ENCODE measurements at places on chromosomes 5 and 9.

DNA sequence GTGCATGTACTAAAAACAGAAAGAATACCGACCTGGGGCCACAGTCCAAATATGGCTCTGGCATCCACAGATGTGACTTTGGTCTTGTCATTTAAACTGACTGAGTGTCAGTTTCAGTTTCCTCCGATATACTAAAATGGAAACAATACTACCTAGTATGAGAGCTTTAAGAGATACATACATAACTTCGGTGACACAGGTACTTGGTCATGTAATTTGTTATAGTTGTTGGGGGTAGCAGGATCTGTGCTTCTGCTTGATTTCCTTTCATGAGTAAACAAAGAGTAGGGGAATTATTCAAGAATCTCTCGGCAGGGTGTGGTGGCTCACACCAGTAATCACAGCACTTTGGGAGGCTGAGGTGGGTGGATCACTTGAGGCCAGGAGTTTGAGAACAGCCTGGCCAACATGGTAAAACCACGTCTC, 32.1 kb downstream of the MTMR12 start:
- no peak for DNase-seq

DNA sequence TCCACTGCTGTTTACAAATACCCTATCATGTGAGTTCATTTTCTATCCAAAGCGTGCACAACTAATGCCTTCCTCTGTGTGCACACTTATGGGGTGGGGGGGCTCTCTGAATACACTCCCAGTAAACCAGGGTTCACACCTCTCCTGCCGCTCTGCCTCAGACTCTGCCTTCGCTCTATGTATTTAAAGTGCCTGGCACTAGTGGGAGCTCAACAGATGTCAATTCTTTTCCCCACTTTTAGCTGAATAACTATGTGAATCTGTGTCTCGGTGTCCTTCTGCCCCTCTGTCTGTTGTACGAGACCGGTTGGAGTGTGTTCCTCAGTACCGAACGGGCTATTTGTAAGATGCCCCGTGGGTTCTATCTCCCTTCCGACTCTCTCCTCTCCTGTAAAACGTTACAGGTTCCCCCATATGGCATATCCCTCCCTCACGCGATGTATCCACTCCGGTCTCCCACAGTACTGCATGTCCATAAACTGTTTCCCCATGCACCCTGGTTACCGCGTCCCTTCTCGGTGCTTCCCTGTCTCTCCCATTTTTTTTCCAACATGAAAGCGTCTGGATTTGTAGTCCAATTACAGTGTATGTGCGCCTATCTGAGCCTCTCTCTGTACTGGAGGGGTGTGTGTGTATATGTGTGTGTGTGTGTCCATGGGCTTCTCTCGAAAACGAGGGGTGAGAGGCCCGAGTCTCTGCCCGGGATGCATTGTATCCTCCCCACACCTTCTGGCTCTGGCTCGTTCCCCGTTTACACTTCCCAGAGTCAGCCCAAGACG, 1.6 kb downstream of the ELL2 start:
- DNase-seq, result peak; percentile 3

- no peak for DNase-seq
Observed at GRCh38 chr5:54743997-54744788, 226.6 kb downstream of the SNX18 start.

GRCh38 chr9:98644011-98644410, 64.7 kb downstream of the GABBR2 start:
- no peak for DNase-seq

GRCh38 chr5:143524338-143524945, 121.0 kb upstream of the NR3C1 start:
- DNase-seq, result no peak

DNA sequence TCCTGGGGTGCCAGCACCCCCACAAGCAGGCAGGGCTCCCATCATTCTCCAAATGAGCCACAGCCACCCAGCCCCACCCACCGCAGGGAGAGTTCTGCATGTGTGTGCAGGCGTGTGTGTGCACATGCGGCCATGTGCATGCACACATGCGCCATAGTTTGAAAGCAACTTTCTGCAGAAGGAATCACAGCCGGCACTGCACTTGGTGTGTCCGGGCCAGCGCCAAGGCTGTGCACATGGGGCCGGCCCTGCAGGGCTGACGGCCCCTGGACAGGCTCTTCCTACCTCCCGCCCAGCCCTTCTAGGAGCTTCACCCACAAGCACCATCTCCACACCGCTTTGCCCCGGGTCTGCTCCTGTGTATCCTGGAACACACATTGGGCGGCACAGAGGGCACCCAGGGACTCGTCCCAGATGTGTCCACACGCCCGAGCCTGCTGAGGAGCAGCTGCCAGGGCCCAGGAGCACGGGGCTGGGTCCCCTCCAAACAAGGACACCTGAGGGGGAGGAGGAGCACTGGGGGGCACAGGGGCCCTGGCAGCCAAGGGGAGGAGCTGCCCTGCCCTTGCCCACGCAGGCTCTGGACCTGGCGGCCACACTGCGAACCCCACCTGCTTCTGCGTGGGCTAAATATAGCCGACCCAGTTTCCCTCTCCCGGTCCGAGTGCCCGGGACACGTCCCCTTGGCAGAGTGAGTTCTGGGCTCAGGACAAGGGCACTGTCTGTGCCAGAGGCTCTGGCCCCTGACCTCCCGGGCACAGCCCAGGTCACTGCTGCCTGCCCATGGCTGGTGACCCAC, 19.1 kb downstream of the TPPP start:
- DNase-seq, result no peak

GRCh38 chr5:95825495-95825894, 3.0 kb upstream of the GLRX start:
- no peak for DNase-seq

- DNase-seq, result no peak
Observed at GRCh38 chr9:99044827-99045226, 60.1 kb upstream of the TGFBR1 start.

GRCh38 chr5:201672-202071, 10.4 kb downstream of the LRRC14B start:
- no peak for DNase-seq

DNA sequence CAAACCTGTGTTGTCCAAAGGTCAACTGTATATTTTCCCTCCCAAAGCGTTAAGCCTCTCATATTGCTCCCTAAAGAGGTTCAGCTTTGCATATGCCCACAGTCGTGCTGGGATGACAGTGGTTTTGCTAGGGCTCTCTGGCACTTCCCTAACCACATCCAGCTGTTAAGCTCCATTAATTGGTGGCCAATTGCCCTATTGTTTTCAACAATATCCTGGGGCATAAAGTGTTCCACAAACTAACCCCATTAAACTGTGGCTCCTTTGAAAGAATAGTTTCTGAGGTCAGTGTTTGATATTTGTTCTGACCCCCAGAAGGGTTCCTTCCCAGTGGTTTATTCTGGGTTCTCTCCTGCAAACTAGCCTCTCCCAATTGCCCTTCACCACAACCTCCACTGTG, 194.5 kb downstream of the HSD17B3 start:
- no peak for DNase-seq

- DNase-seq, result no peak
Observed at GRCh38 chr5:111277061-111277460, 52.9 kb downstream of the CAMK4 start.

DNA sequence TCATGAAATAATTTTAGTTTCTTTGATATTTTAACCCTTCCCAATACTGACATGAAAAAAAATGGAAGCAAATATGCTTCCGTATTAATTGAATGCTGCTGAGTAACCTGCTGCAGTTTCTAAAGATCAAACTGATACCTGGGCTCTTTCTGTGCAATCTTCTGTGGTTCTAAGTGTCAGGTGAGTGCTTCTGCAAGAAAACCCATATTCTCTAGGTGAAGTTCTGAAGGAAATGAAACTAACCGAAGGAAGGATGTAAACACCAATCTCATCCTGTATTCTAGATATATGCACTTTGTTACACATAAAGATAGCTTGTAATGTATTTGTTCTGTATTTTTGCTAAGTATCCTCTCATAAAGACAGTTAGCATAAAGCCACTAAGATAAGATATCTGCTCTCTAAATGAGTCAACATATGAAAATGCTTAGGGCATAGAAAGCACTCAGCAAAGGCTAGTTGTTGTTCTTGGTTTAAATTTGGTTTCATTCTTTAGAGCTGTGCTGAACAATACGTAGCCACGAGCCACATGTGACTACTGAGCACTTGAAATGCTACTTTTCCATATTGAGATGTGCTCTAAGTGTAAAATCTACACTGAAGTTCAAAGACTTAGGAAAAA, 52.0 kb downstream of the ITGA2 start:
- DNase-seq, result no peak

- DNase-seq, result no peak
Observed at GRCh38 chr9:4430432-4431261, 59.6 kb upstream of the SLC1A1 start.

Data from naive thymus-derived CD8-positive, alpha-beta T cell (primary cell).